HT-29 (cell line): ENCODE measurements at places on chromosomes 1 and 21. TPM values are rescaled to one million over a fixed set of nuclear protein-coding genes. Genes with fewer than 3 reads are reported as not detected.

DNA sequence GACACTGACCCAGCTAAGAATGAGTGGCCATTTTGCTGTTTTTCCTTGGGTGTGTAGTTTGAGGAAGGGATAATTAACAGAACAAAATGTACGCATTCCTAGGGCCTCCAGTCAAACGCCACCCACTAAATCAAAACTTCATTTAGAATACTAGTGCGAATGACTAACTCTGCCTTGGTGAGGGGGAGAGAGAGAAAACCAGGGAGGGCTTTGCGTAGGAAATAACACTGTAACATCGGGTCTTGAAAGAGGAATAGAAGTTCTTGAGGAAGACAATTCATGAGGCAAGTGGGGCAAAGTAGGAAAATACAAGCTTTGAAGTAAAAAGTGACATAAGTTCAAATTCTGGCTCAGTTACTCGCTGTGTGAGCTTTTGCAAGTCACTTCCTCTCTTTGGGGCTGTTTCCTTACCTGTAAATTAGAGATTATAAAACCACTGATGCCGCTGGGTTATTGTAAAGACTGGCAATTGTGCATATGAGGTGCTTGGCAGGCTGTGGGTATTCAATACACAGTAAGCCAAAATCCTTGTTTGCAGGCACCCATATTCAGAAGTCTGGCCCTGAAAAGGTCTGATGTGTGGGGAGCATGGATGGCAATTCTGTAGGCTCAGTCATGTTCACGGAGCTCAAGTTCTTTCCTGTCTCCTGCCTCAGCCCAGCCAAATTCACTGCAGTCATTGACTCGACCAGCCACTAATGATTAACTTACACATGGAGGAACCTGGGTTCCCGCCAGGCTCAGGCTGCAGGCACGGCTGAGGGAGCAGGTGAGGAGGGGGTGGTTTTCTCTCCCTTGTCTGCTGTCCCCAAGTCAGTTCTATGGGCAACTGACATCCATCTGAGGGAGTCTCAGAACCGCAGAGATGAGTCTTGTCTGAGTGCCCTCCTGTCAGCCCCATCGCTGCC, 140.3 kb upstream of the CSF3R start:
- no peak for DNase-seq

- DNase-seq: no peak
Observed at GRCh38 chr1:29585201-29585600, 348.9 kb downstream of the PTPRU start.

DNA sequence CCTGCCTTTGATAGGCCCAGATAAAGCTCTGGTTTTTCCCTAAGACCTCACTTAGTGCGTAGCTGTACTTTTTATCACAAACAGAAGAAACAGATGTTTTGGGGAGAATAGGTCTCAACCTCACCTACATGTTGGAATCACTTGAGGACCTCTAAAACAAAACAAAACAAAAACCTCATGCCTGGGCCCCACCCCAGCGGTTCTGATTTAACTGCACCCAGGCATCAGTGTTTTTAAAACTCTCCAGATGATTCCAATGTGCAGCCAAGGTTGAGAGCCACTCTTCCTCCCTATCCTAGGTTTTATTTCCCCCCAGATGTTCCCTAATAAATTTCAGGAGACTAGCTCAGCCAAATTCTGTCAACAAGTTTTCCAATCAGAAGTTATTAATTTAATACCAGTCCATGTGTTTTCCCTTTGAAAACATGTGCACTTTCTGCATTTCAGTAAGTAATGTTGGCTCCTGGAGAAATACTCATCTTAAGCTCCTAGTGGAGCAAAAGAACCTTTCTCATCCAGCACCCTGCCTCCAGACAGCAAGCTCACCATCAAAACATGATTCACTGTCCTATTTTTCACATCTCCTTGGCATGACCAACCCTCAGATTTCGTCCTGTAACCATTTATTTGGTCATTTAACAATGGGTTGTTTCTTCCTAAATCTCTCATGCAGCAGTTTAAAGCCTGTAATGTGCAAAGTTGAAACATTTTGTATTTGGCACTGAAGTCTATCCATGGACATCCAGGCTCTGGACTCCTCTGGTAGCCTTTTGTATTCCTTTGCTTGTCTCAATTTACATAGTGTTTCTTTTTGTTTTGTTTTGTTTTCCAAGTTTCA, 27.5 kb downstream of the LRRC8C start:
- DNase-seq: no peak

DNA sequence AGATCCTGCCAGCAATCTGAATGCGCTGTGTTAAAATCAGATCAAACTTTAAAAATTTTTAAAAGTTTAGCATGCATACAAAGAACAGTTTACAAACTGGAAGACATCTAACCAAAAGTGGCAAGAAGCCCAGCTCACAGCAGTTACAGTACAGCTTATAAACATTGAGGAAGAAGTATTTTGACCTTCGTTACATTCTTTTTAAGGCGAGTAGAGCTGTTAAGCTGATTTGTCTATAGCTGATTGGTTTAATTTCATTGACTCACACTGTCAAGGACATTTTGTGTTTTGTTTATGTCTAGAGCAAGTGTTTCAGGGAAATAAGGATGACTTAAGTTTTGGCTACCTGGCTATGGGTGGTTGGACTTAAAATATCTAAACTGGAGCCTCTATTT, 3.0 kb upstream of the PGM1 start:
- DNase-seq: no peak

GRCh38 chr1:53837646-53837923, 511 bp downstream of the NDC1 start:
- DNase-seq: no peak

DNA sequence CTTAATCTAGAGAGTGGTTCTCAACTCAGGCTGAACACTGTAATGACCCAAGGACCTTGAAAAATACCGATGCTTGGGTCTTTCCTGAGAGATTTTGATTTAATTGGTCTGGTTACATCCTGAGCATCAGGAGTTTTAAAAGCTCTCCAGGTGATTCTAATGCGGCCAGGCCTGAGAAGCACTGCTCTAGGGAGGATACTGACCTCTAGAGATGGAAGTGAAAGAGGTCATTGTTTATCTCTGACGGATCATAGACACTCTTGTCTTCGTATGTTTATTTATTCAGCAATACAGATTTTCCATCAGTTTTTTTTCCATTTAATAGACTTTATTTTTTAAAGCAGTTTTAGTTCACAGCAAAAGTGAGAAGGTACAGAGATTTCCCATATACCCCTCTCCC, 54.5 kb upstream of the IGSF5 start:
- DNase-seq: no peak

PRAMEF1 gene
- not detected in 2 replicates for total RNA-seq

- DNase-seq: no peak
Observed at GRCh38 chr1:10604966-10605365, 130.2 kb downstream of the PEX14 start.

BECN2 gene
- total RNA-seq: not detected in 2 replicates

DNA sequence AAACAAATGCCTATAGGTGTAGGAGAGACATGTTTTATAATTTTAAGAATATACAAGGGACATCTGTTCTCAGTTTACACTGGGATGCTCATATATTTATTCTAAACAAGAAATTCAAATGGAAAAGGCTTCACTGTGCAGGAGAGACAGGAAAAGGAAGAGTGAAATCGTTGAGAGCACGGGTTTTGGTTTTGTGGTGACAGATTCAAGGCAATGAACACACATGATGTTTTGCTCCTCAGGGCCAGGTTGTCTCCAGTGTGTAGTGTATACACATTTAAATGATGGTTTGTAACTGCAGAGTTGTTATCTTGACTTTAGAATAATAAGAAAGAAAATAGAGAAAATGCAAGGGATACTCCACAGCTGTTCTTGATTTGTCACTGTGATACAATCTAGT, 73.7 kb downstream of the S1PR1 start:
- DNase-seq: no peak

DNA sequence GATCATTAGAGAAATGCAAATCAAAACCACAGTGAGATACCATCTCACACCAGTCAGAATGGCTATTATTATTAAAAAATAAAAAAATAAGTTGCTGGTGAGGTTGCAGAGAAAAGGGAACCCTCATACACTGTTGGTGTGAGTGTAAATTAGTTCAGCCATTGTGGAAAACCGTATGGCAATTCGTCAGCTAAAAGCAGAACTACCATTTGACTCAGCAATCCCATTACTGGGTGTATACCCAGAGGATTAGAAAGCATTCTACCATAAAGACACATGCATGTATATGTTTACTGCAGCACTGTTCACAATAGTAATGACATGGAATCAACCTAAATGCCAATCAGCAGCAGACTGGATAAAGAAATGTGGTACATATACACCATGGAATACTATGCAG, 42.2 kb downstream of the GIPC2 start:
- no peak for DNase-seq

DNA sequence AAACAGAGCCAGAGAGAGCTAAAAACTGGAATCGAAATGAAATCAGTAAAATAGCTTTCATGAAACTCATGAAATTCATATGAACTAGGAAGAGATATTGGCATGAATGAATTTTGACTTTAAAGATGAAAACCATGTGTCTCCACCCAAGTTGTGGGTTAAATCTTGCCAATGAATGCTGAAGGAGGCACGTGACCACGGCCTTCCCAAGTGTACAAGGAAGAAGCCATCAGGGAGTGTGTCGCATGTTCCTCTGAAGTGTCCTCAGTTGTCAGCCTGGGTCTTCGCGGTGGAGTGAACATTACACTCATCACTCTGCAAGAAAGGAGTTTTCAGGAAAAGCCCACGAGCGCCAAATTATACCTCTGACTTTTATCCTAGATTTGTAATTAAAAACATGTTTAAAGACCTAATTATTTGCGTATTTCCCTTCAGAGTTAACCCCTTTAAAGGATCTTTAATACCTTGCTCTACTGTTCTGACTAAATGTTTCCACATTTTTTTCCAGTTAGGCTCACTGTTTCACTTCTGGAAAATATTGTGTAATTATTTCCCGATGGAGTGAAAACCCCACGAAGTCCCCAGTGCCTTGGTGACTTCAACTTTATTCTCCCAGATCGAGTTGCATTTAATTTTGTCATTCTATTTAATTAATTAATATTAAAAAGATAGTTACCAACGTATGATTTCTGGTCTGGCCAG, 118.3 kb downstream of the DHRS3 start:
- DNase-seq: no peak

ADORA1 gene
- total RNA-seq: 0.89 TPM in 1 of 2 replicates, not detected in the other

SYPL2 gene
- not detected in 2 replicates for total RNA-seq

DIRAS3 gene
- not detected in 2 replicates for total RNA-seq

TBX15 gene
- total RNA-seq: 0.03 TPM in 1 of 2 replicates, not detected in the other
